ENCODE measurements at places on chromosomes 16 and 17. TPM values are rescaled to one million over a fixed set of nuclear protein-coding genes. Genes with fewer than 3 reads are reported as not detected.

Gene PRR11
- 29.7 TPM for total RNA-seq

Gene ZFP3
- 1.9 TPM for total RNA-seq

Gene MYH1
- total RNA-seq, result not detected

Gene PLCD3
- 5.8 TPM for total RNA-seq

GRCh38 chr17:34542700-34543336, 36.6 kb upstream of the TMEM132E start:
- peak; percentile 86 for DNase-seq
- no peak overlapping the region for H3K4me3 ChIP-seq
- no peak overlapping the region for H3K27ac ChIP-seq

- no peak overlapping the region for H3K4me3 ChIP-seq
- DNase-seq, result no peak
- H3K4me1 ChIP-seq, result peaks cover 3% of the 10 kb centered on the region
- peaks cover 3% of the 10 kb centered on the region for H3K27me3 ChIP-seq
Observed at GRCh38 chr16:48408688-48409087, 23.5 kb upstream of the SIAH1 start.

DNA sequence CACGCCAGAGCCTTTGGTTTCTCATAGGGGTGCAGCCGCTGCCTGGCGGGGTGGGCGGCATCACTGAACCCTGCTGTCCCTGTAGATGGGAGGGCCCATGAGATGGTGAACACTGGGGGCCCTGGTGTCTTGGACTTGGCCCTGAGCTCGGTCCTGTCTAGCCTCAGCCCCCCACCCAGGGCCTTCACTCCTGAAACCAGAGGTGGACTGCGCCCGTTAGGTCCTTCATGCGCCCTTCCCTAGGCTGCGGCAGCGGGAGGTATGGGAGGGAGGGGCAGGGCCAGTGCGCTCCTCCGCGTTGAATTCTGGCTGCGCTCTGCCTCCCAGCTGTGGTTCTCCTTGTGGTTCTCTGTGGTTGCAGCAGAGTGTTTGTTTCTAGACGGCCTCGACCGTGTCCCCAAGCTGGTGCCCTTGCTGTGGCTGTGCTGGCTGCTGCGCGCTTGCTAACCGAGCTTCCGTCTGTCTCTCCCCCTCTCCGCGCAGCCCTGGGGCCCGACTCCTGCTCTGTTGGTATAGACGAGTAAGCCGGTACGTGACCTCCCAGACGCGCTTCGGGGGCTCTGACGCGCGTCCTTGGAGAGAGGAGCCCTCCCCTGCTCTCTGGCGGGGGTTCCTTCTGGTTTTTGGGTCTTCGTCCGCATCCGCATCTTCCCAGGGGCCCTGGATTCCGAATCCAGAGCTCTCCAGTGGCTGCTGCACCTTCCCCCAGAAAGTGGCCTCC, 7.4 kb upstream of the NUDT16L1 start:
- H3K36me3 ChIP-seq, result peaks cover 16% of the 10 kb centered on the region
- H3K4me1 ChIP-seq, result no peaks in the 10 kb centered on the region
- H3K4me3 ChIP-seq, result no peak overlapping the region

DNA sequence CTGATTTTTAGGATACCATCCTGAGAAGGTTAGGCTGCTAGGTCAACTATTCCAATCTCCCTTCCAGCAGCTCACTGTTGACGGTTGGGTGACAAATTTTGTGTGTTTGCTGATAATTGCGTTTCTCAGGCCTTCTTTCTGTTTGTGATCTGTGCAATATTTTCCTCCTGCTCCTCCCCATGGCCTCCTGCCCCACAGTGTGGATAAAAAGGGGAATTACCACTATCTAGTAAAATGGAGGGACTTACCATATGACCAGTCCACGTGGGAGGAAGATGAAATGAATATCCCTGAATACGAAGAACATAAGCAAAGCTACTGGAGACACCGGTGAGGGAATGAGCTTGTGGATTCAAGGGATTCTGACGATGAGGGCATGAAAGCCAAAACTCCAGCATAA, 9.2 kb downstream of the CHD3 start:
- H3K4me3 ChIP-seq, result no peak overlapping the region
- peak overlapping the region; percentile 81 for H3K27ac ChIP-seq
- H3K36me3 ChIP-seq, result peaks cover 80% of the 10 kb centered on the region
- H3K4me1 ChIP-seq, result peaks cover 18% of the 10 kb centered on the region
- H3K27me3 ChIP-seq, result no peaks in the 10 kb centered on the region

DNA sequence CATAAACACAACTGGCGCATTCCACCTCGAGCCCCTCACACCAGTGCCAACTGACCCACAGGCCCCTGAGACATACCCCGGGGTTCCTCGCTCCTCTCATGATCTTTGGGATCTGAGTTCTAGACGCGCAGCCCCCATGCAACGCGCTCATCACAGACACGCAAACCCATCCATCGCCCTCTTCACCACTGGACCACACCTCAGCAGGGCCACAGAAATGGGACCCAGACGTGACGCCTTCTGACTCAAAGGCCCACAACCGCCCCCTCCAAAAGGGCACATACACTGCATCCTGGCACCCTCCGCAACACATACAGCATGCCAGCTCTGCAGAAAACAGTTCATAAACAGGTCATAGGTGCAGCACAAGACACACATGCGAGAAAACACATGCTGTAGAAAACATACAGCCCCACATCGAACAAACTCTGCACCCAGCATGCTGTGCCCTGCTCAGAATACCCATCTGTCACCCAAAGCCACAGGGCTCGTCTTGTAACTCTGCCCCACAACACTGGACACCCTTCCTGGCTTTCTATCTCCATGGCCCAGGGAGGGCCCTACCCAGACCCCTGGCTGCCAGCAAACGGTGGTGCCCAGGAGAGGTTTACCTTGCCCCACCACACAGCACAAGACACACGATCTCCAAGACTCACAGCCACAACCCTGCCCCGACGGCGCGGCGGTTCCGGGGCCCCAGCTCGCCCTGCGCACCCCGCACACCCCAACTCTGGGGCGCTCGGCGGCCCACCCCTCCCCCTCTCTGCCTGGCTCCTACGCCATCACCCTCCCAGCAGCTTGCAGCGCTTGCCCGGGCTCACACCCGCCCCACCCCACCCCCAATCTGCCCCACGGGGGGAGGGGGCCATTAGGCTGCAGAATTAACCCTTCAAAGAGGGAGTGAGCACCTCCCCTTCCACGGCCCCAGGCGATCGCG, 887 bp downstream of the ZBTB4 start:
- H3K4me3 ChIP-seq, result peak overlapping the region; percentile 90
- peak overlapping the region; percentile 78 for H3K27ac ChIP-seq
- H3K4me1 ChIP-seq, result peaks cover 52% of the 10 kb centered on the region
- no peaks in the 10 kb centered on the region for H3K27me3 ChIP-seq
- peak; percentile 88 for DNase-seq

- peak; percentile 87 for DNase-seq
- peaks cover 41% of the 10 kb centered on the region for H3K27me3 ChIP-seq
- no peak overlapping the region for H3K27ac ChIP-seq
- peak overlapping the region; percentile 6 for H3K4me3 ChIP-seq
- no peaks in the 10 kb centered on the region for H3K36me3 ChIP-seq
Observed at GRCh38 chr16:86519649-86520316, 9.5 kb downstream of the FOXF1 start.

DNA sequence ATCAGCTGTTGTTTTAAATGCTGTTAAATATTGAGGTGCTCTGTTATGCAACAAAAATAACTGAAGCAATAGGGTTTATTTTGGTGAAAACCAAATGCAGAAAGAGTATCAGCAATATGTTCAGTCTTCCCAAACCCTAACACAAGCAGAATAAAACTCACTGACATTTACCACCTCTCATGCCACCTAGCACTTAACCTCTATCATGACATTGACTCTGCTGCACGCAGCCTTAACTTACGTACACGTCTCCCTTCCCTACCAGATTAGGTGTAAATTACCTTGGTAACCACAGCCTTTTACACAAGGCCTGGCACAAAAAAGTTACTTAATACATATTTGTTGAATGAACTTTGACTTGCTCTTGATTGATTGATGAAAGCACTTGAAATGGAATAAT, 9.9 kb upstream of the AKAP1 start:
- H3K4me1 ChIP-seq, result no peaks in the 10 kb centered on the region
- H3K27ac ChIP-seq, result no peak overlapping the region
- no peak overlapping the region for H3K4me3 ChIP-seq
- no peaks in the 10 kb centered on the region for H3K36me3 ChIP-seq
- peaks cover 32% of the 10 kb centered on the region for H3K27me3 ChIP-seq

GRCh38 chr17:62216847-62217246, 151.8 kb upstream of the MED13 start:
- no peaks in the 10 kb centered on the region for H3K4me1 ChIP-seq
- DNase-seq, result no peak
- no peak overlapping the region for H3K4me3 ChIP-seq
